ENCODE measurements at places on chromosomes 7 and 10.

DNA sequence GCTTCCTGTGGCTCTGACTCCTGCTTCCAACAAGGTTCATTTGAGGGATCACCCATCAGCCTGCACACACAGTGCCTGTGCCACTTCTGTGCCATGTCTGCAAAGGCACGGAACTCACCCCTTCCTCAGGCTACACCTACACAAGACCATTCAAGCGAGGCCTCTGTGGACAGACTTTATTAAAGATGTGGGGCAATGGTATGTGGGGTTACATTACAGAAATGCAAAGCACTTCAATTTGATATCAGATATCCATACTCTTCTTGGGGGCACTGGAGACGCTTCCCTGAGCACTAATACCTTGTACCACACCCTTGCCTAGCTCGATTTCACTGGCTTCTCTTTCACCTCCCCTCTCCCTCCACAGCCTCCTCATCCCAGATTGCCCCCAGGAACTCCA is 84.4 kb upstream of the FGL2 start:
- DNase-seq: no peak

- DNase-seq: no peak
Measured at GRCh38 chr10:68876246-68877138, 24.6 kb upstream of the DDX50 start.

- no peak for DNase-seq
Measured at GRCh38 chr7:13856012-13856411, 133.5 kb downstream of the ETV1 start.

- no peak for DNase-seq
Measured at GRCh38 chr7:80420876-80421275, 91.0 kb downstream of the GNAT3 start.

DNA sequence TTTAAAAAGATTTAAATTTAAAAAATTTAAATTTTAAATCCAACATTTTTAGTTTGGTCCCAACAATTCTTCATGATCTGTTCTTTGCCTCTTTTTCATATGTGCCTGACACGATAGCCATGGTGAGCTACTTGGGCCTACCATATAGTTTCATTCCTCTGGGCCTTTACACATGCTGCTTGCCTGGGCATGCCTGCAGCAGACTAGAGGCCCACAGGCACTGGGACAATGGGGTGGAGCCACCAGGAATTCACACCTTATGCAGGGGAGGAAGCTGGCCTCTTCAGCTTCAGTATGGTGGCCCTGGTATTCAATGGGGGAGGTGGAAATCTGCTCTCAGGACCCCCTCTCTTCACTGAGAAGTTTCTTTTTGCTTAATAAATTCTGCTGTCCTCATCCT is 37.8 kb upstream of the ZNF365 start:
- DNase-seq: no peak

GRCh38 chr10:126439942-126440341 is 51.7 kb upstream of the ADAM12 start:
- DNase-seq: no peak
